B cell (primary cell): ENCODE measurements at places on chromosomes 12 and 14. TPM values are rescaled to one million over a fixed set of nuclear protein-coding genes. Genes with fewer than 3 reads are reported as not detected.
A peak's percentile ranks its signal among the peaks of the same experiment; 100 is the strongest.

GRCh38 chr12:65125247-65125646 is 4.1 kb upstream of the WIF1 start:
- no peak for DNase-seq
- H3K27me3 ChIP-seq: no peaks in the 10 kb centered on the region
- no peaks in the 10 kb centered on the region for H3K36me3 ChIP-seq
- H3K27ac ChIP-seq: no peak overlapping the region
- H3K4me3 ChIP-seq: no peak overlapping the region

GRCh38 chr14:95533391-95533821 is 1.4 kb upstream of the GLRX5 start:
- H3K27ac ChIP-seq: peak overlapping the region; percentile 72
- H3K27me3 ChIP-seq: no peaks in the 10 kb centered on the region
- peak overlapping the region; percentile 53 for H3K4me3 ChIP-seq
- DNase-seq: no peak
- H3K4me1 ChIP-seq: peaks cover 36% of the 10 kb centered on the region

DNA sequence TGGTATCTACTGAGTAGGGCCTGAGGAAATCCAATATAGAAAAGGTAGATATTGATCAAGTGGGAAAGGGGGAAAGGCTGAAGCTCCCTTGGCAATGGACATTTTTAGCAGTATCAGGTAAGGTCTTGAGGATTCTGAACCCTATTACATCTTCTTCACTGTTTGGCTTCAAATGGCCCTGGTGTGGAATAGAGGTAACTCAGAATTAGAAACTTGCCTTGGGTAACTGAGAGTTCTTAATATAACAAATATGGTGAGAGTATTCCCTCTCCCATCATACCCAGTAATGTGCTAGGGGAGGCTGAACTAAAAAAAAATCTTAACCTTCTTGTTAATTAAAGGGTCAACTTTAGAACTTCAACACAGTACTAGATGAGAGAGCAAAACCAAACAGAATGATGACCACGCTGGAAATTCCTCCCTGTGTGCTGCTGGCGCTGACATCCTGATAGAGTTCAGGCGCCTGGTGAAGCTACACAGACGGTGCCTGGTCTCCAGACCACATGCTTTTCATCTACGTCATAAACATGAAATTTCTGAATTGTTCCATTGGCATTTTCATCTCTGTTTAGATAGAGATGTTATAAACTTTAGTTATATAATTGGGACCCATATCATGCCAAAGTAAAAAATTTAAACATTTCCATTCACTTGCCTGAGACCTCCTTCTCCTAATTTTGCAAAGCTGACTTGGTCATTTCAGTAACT is 128.3 kb downstream of the AKAP6 start:
- H3K4me3 ChIP-seq: no peak overlapping the region
- H3K27ac ChIP-seq: no peak overlapping the region
- no peaks in the 10 kb centered on the region for H3K27me3 ChIP-seq
- H3K36me3 ChIP-seq: no peaks in the 10 kb centered on the region

DNA sequence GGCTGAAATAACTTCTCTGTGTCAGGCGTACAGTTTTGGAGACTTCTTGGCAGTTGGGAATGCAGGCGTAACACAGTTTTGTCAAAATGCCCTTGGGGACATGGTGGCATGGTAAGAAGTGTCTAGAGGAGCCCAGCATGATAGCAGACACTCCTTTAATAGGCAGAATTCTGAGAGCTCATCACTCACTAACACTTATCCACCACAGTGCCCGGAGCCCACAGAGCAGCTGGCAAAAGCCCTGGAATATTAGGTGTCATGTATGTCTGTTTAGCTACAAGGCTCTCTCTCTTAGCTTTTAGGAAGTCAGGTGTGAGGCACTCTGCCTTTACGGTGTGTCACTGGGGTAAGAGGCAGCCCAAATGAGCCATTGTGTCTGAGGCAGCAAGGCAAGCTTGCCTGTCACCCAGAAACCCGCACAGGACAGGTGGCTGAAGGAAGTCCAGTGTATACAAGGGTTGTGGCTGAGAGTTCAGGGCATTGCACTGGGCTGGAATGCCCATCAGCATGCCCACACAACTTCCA is 96.3 kb downstream of the ESRRB start:
- H3K36me3 ChIP-seq: no peaks in the 10 kb centered on the region
- no peak for DNase-seq
- H3K4me1 ChIP-seq: no peaks in the 10 kb centered on the region

DNA sequence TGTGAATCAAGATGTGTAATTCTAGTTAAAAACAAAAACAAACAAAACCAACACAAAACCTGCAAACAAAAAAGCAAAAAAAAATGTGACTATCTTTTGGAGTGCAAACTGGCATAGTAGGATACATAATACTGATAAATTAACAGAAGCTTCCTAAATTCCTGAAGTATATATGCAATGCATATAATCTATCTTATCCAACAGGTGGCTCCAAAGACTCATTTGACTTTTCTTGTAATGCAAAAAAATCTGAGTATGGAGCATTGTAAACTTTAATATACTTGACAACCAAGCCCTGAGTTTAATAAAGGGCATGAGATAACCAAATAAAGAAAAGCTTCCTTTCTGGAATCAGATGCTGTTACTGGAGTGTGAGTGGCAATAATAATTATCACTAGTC is 1003.6 kb downstream of the FSCB start:
- no peak overlapping the region for H3K4me3 ChIP-seq
- no peaks in the 10 kb centered on the region for H3K27me3 ChIP-seq
- no peak overlapping the region for H3K27ac ChIP-seq
- H3K4me1 ChIP-seq: no peaks in the 10 kb centered on the region
- no peak for DNase-seq
- no peaks in the 10 kb centered on the region for H3K36me3 ChIP-seq

DNA sequence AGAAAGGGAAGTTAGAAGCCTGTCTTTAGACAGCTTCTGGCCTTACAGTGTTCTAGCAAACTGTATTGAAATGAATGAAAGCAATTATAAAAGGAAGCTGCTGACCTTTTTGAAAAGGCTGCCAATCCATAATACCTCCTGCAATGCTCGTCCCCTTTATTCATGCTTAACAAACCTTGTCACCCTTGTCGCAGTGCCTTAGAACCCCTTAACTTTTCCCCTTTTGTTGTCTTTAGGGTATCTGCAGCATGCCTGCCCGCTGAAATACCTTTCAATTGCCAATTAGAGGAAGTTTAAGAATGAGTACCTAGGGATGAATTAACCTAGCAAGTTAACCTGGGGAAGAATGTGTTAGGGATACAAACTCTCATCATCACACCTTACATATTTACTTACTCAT is 731.2 kb downstream of the RERGL start:
- no peak for DNase-seq
- no peaks in the 10 kb centered on the region for H3K4me1 ChIP-seq
- H3K36me3 ChIP-seq: no peaks in the 10 kb centered on the region
- no peaks in the 10 kb centered on the region for H3K27me3 ChIP-seq
- H3K27ac ChIP-seq: no peak overlapping the region

DNA sequence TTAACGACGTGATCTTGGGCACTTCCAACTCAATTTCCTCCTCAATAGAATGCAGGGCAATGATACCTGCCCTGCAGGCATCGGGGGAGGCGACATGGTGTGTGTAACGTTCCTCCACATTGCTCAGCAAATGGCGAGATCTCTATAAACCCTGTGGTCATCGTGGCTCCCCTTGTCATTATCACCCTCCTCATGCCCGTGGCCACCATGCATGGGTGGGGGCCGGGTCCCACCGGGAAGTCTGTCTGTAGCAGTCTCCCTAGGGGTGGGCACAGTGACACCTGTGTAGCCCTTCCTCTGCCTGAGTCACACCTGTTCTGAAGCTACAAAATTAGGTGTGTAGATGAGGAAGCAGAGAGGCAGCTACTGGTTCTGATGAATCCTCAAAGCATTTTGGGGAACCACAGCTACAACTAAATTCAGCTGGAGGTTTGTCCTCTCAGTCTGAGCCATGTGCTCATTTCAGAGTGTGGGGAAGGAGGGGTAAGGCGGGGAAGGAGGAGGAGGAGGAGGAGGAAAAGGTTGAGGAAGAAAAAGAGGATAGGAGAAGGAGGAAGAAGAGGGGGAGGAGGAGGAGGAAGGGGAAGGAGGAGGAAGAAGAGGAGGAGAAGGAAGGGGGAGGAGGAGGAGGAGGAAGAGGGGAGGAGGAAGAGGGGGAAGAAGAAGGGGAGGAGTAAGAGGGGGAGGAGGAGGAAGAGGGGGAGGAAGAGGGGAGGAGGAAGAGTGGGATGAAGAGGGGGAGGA is 11.0 kb upstream of the CACNA2D4 start:
- H3K27ac ChIP-seq: peak overlapping the region; percentile 45
- H3K4me3 ChIP-seq: no peak overlapping the region
- DNase-seq: no peak
- H3K36me3 ChIP-seq: no peaks in the 10 kb centered on the region
- no peaks in the 10 kb centered on the region for H3K27me3 ChIP-seq

DNA sequence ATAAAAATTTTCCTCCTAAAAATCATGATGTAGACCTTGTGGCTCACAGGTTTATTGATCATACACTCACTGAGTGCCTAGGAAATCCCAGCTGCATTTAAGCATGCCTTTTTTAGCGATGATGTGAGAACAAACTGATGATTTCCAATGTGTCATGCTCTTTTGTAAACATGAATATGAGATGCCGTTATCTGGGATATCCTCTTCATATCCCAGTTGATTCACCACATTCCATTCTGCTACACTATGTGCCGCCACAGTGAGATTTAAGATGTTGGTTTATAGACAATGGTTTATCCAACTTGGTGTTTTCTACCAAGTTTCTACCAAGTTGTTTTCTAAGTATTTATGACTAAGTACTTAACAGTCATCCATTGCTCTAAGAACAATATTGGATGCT is 5.2 kb downstream of the OR4E1 start:
- no peak overlapping the region for H3K4me3 ChIP-seq
- no peaks in the 10 kb centered on the region for H3K4me1 ChIP-seq
- no peaks in the 10 kb centered on the region for H3K36me3 ChIP-seq
- no peak overlapping the region for H3K27ac ChIP-seq
- H3K27me3 ChIP-seq: peaks cover 2% of the 10 kb centered on the region
- DNase-seq: no peak

DNA sequence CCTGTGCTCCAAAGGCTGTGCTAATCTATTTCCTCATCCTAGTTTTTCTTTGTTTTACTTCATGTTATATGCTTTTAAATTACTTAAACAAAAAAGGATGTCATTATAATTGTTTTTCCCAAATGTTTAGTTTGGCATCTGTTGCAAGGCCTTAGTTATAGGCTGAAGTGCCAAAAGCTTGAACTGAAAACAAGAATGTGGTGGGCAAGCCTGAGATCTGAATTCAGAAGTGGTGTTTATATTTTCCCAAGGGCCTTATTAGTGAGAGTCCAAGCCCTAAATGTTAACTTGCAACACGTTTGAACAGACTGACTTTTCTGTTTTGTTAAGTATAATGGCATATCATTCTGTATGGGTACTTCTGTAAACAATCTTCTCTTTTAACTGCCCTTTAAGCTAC is 326.8 kb downstream of the CCDC91 start:
- H3K4me3 ChIP-seq: no peak overlapping the region
- H3K4me1 ChIP-seq: no peaks in the 10 kb centered on the region
- no peak for DNase-seq
- no peaks in the 10 kb centered on the region for H3K27me3 ChIP-seq
- no peaks in the 10 kb centered on the region for H3K36me3 ChIP-seq
- H3K27ac ChIP-seq: no peak overlapping the region

- no peaks in the 10 kb centered on the region for H3K27me3 ChIP-seq
- peaks cover 24% of the 10 kb centered on the region for H3K4me1 ChIP-seq
- H3K27ac ChIP-seq: peak overlapping the region; percentile 8
- peak overlapping the region; percentile 21 for H3K4me3 ChIP-seq
- peak; percentile 74 for DNase-seq
These were observed 54.1 kb upstream of the PLBD1 start for GRCh38 chr12:14621826-14622225.

GRCh38 chr12:102299731-102300130 is 102.1 kb upstream of the PMCH start:
- no peak overlapping the region for H3K27ac ChIP-seq
- no peaks in the 10 kb centered on the region for H3K36me3 ChIP-seq
- no peak overlapping the region for H3K4me3 ChIP-seq
- no peak for DNase-seq
- no peaks in the 10 kb centered on the region for H3K4me1 ChIP-seq
- no peaks in the 10 kb centered on the region for H3K27me3 ChIP-seq

- H3K27ac ChIP-seq: no peak overlapping the region
- no peak overlapping the region for H3K4me3 ChIP-seq
- H3K4me1 ChIP-seq: no peaks in the 10 kb centered on the region
- H3K36me3 ChIP-seq: no peaks in the 10 kb centered on the region
These were observed 89.0 kb upstream of the PTPRR start for GRCh38 chr12:71009430-71010142.

DNA sequence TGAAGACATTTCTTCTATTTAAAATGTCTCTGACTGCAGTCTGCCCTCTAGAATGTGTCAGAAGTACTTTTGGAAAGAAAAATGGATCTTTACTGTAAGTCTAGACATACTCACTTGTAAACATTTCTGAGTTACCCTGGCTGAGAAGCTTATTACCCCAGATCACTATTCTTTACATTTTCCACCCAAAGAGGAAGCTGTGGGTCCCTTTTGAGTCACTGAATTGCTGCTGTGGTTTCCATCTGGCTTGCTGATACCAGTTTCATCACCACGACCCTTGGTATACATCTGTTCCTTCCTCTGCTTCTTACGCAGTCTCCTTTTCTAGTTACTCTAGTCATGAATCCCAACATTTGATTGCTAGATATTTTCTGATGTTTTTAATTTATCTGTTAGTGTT is 20.2 kb upstream of the CLEC4D start:
- H3K27me3 ChIP-seq: no peaks in the 10 kb centered on the region
- DNase-seq: peak; percentile 18
- no peaks in the 10 kb centered on the region for H3K36me3 ChIP-seq
- no peak overlapping the region for H3K27ac ChIP-seq
- peaks cover 7% of the 10 kb centered on the region for H3K4me1 ChIP-seq
- H3K4me3 ChIP-seq: no peak overlapping the region

DNA sequence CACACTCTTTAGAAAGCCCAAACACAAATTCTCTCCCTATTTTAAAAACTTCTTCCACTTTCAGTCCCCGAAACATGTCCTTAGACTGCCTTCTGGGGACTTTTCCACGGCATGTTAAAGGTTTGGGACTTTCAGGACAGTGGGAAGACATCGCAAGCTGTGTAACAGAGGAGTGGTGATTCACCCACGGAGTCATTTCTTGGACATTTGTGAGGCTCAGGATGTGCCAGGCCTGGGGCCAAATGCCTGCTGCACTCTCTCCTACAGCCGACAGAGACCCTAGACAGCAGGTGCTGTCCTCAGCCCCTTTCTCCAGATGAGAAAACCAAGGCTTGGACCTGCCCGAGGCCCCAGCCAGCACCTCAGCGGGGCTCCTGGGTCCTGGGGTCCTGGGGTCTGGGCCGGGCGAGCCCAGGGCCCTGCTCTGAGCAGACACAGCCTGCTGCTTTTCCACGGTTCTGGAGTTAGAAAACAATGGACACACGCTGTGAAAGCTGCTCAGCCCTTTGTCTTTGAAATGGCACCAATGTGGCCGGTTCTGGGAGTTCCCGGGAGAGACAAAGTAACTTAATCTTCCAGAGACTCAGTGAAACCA is 370.2 kb upstream of the SFSWAP start:
- DNase-seq: no peak
- no peak overlapping the region for H3K4me3 ChIP-seq
- no peak overlapping the region for H3K27ac ChIP-seq
- no peaks in the 10 kb centered on the region for H3K36me3 ChIP-seq

The HOXC9 gene
- polyA plus RNA-seq: not detected in 2 replicates

The IL22 gene
- polyA plus RNA-seq: not detected in 2 replicates

The LTB4R gene
- polyA plus RNA-seq: 15.7 and 19.1 TPM in 2 replicates

The PIWIL1 gene
- not detected in 2 replicates for polyA plus RNA-seq

The NEUROD4 gene
- not detected in 2 replicates for polyA plus RNA-seq

The MEG3 gene
- polyA plus RNA-seq: 0.06 and 0.13 TPM in 2 replicates

The TRHDE gene
- polyA plus RNA-seq: not detected in 2 replicates

The TEAD4 gene
- not detected in 2 replicates for polyA plus RNA-seq

The DNAI7 gene
- not detected in 2 replicates for polyA plus RNA-seq

The SLC6A13 gene
- polyA plus RNA-seq: 0.20 and 0.54 TPM in 2 replicates

The PPP1R3E gene
- polyA plus RNA-seq: 56.9 and 57.2 TPM in 2 replicates

The SARNP gene
- polyA plus RNA-seq: 22.6 and 33.3 TPM in 2 replicates

The BMAL2 gene
- 0.30 and 0.33 TPM in 2 replicates for polyA plus RNA-seq

The ESR2 gene
- polyA plus RNA-seq: 3.6 and 5.4 TPM in 2 replicates
